MM.1S (cell line): ENCODE measurements at places on chromosomes 11 and 22.

DNA sequence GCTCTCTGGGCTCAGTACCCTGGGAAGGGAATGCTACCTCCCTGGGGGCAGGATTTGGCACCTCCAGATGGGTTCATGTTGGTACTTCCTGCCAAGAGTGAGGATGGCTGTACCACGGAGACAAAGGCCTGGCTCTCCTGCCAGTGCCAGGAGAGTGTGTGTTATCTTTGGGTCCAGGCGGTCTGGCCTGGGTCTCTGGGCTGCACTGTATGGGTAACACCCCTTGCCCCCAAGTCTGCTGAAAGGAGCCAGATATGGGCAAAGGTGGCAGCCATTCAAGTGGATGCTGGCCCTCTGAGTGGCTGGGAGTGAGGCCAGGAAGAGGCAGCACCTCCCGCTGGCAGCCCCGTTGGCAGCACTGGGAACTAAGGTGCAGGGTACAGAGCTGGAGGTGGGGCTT, 91.5 kb downstream of the NECTIN1 start:
- no peak for DNase-seq

GRCh38 chr11:67355794-67356386, 2.5 kb upstream of the POLD4 start:
- DNase-seq, result no peak

DNA sequence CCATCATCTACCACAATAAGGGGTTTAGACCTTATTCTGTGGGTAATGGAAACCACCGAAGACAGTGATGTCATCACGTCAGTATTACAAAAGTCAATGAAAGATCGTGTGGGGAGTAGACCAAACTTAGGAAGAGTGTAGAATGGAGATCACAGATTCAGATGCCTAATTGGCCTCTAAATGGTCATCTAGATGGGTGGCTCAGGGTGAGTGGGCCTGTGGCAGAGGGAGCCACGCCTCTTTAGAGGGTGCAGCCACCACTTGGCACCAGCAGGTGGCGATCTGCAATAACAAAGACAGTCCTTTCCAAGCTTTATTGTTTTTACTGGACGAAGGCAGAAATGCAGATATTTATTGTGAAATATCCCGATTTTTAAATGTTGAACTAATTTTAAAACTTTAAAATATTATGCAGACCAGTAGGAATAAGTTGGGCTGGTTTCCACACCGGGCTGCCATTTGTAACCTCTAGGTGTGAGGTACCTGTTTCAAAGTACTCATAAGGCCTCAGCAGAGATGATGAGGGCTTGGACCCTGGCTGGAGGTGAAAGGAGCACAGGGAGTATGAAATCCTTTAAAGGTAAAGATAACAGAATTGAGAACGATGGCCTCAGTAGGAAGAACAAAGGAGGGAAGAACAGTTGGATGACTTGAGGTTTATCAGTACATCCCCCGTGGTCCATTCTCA, 222.0 kb downstream of the DBX1 start:
- peak; percentile 38 for DNase-seq

DNA sequence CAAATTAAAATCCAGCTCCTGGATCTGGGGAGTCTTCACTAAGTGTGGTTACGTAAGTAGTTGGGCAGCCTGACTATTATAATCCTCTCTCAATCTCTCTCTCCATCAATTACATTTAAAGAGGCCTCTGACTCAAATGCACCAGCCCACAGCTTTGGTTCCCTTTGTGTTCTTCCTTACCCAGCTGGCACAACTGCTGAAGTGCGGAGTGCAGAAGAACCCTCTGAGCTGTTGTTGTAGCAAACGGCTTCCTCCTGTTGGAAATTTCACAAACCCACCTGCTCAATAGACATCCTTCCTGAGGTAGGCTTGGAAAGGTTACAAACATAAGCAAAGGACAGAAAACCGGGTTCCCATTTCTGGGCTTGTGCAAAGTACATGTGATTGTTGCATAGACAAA, 17.0 kb upstream of the SORL1 start:
- no peak for DNase-seq

DNA sequence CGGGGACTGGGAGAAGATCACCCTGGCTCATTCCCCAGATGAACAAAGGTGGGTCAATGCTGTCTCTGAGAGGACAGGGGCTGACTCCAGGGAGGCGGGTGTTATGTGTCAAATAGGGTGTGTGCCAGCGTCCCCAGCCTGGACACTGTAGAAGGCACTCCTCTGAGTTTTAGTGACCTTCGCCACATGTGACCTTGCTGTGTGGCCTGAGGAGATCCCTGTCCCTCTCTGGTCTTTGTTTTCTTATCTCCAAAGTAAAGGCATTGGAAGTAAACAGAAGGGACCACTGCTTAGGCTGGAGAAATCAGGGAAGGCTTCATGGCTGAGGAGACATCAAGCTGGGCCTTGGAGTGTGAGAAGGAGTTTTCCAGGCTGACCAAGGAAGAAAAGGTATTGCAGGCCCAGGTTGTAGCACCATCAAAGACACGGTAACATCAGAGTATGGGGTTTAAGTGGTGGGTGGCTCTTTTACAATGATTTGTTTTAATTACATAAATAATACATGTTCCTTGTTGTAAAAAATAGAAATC, 74.4 kb downstream of the TP53I11 start:
- DNase-seq, result no peak

- DNase-seq, result no peak
Measured at GRCh38 chr11:15166204-15166603, 51.5 kb downstream of the INSC start.

GRCh38 chr22:46854125-46854870, 91.8 kb downstream of the TBC1D22A start:
- DNase-seq, result no peak

DNA sequence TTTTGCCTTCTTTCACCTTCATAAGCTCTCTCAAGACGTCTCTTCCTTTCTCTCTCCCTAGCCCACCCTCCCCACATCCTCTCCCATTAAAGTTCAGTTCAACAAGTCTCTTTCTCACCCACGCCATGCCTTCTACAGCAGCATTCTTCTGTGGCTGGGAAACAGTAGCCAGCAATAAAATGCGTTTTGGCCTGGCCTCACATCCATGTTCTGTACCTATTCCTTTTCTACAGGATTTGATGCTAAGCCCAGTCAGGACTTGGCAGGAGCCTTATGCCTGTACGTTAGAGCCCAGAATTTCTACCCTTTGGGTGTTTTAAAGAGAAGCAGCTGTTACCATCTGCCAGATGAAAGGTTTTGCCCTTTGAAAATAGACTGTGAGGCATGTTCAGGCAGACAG, 7.1 kb upstream of the CD44 start:
- no peak for DNase-seq

DNA sequence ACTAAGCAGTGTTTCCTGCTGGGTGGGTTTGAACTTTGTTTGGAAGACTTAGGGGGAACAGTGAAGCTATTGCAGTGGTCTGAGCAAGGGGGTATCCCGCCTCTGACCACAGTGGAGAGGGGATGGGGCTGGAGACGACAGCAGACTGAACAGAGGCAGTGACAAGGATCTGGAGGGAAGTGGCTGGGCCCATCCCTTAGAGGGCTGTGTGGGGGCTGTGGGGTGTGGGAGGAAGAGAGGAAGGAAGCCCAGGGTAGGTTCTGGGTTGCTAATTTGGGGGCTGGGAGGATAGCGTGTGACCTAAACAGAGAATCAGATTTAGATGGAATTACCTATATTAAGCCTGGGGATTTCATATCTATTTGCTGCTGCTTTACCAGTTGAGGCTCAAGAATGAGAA, 70.7 kb downstream of the BMAL1 start:
- no peak for DNase-seq
